Effector CD4-positive, alpha-beta T cell (primary cell): ENCODE measurements at places on chromosomes 12 and 14.
A peak's percentile ranks its signal among the peaks of the same experiment; 100 is the strongest.

GRCh38 chr12:47949441-47950341, 13.7 kb upstream of the TMEM106C start:
- peak; percentile 38 for DNase-seq

DNA sequence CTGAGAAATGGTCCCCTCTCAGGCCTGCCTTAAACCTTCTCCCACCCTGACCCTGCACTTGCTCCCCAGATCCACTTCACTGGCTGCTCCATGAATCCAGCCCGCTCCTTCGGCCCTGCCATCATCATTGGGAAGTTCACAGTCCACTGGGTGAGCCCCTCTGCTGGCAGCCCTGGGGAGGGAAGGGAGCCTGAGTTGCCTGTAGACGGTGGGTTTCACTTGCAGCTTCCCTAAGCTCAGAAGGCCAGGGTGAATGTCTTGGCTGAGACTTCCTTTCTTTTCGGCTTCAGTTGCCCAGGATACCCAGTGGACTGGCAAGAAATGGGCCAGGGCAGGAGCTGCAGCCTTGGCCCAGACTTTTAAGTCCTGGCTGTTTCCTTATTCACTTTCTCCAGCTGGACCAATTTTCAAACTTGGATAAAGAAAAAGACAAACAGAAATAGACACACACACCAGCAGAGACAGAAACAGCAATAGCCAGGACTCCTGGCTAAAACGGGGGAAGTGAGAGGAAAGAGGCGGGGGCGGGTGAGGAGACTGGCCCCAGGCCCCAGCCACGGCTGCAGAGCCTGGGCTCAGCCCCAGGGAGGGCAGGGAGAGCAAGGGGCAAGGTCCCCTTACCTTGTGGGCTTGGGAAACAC, 2.0 kb downstream of the AQP6 start:
- DNase-seq, result no peak

- no peak for DNase-seq
Measured at GRCh38 chr12:67884596-67884995, 104.7 kb upstream of the IFNG-AS1 start.

DNA sequence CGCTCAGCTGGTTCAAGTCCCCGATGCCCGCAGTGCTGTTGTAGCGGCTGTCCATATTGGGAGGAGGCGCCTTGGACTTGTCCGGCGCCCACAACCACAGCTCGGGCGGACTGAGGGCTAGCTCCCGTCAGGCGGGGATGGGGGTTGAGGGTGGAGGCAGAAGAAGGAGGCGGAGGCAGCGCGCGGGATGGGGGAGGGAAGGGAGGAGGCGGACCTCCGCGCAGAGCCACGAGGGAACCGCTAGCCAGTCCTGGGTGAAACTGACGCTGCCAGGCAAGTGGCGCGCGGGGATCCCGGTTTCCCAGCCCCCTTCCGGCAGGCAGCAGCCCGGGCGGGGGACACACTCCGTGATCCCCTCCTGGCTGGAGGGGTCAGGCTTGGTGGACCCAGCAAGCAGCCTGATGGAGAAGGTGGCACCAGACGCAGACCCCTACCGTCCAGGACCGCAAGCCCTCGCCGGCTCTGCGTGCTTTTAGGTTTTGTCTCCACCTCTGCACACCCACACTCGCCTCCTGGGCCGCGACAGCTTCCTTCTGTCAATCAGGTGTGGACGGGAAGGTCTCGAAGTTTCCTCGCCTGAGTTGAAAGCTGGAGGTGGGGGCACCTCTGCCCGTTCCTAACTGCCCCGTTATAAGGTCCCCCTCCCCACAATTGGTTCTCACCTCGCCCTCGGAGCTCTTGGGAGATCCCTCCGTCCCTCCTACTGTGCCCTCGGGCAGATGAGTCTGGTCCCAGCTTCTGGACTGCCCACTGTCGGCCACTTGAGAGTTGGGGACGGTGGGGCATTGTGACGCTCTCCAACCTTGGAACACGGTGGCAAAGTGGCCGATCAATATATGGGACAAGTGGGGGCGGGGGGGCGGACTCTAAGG, at the start of gene CPNE8:
Gene CPNE8 (minus strand): TSS at position 112 of the 872 bp plus-strand sequence. CDS start 57 bp downstream, at position 55.
- DNase-seq, result peak; percentile 5

DNA sequence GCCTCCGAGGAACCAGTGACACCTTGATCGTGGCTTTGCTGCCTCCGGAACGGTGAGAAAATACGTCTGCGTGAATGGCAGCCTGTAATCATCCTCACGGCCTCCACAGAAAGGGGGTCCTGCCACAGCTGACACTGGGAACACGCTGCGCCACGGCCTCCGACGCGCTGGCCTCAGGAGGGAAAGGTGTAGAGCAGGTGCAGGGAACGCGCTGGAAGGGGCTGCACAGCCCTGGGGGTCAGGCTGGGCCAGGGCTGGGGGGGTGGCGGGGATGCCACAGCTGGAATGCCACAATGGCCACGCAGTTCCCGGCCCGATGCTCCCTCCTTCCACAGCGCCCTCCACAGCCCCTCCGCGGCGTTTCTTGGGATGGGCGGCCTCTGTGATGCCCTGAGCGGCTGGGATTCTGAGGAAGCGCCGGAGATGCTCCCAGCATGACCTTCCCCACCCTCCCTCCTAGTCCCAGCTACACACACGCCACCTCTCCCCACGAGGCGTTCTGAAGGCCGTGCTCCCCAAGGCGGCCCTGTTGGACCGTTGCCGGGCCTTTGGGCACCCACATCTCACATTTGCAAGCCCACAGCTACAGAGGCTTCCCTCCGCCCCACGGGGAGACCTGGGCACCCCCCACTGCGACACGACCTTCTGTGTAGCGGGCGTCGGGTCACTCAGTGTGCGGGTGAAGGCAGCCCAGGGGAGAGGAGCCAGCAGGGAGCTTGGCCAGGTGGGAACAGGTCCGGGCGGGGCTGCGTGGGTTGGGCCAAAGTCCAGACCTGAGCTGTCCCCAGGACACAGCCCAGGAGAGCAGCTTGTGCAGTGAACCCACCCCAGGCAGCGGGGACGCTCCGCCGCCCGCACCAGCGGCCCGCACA, 31.8 kb upstream of the GALNT9 start:
- DNase-seq, result no peak

GRCh38 chr12:1915082-1915968, 3.1 kb downstream of the CACNA2D4 start:
- no peak for DNase-seq

DNA sequence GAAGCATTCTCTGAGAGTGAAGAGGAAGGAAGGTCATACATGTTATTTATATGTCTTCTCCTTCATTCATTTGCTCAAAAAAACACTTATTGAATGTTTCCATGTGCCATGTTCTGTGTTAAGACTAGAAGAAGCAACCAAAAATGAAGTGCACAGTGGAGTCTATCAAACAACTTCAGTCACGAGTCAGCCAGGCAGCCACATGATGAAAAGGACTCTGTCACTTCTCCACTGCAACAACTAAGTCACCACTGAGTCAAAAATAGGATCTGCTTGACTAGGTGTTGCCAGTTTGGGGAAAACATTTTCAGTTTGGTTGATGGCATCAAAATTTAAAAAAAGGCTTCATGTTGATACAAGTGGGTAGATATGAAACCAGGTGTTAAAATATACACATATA, 142.5 kb downstream of the PDE3A start:
- DNase-seq, result no peak

- no peak for DNase-seq
Measured at GRCh38 chr12:124790650-124791400, 72.8 kb downstream of the SCARB1 start.

DNA sequence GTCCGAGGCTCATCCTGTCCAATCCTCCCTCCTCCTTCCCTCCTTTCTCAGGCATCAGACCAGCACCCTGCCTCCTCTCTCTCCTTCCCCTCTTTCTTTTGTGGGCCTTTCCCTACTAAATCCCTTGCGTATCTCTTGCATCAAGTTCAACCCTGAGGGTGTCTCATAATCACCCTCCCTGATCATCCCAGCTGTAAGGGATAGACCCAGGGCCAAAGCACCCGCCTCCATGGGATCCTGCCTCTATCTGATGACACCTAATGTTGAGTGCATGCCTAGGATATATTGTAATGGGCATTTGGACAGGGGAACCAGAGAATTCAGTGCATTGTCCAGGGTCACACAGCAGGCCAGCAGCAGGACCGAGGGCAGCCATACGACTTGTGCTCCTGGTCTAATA, 84.9 kb downstream of the PHETA1 start:
- no peak for DNase-seq
